ENCODE measurements at places on chromosomes 7 and 10. TPM values are rescaled to one million over a fixed set of nuclear protein-coding genes. Genes with fewer than 3 reads are reported as not detected.
A peak's percentile ranks its signal among the peaks of the same experiment; 100 is the strongest.

GIMAP4 gene
- total RNA-seq, result 12.5 TPM

SLC26A5 gene
- total RNA-seq, result 5.3 TPM

KAZALD1 gene
- total RNA-seq, result 1.6 TPM

SLC16A9 gene
- not detected for total RNA-seq

TMEM140 gene
- total RNA-seq, result 4.1 TPM

NANOS1 gene
- total RNA-seq, result 2.3 TPM

NRF1 gene
- total RNA-seq, result 33.2 TPM

SPDYE5 gene
- total RNA-seq, result not detected

DYDC2 gene
- total RNA-seq, result not detected

GRM3 gene
- not detected for total RNA-seq

GRCh38 chr10:15783941-15784636 is 64.4 kb upstream of the ITGA8 start:
- peaks cover 53% of the 10 kb centered on the region for H3K36me3 ChIP-seq
- no peak for DNase-seq
- H3K27me3 ChIP-seq, result no peaks in the 10 kb centered on the region
- no peaks in the 10 kb centered on the region for H3K4me1 ChIP-seq
- no peak overlapping the region for H3K27ac ChIP-seq
- H3K4me3 ChIP-seq, result no peak overlapping the region

GRCh38 chr7:140745266-140746058 is 49.0 kb downstream of the NDUFB2 start:
- peaks cover 28% of the 10 kb centered on the region for H3K36me3 ChIP-seq
- H3K4me3 ChIP-seq, result no peak overlapping the region
- no peak for DNase-seq
- H3K27ac ChIP-seq, result no peak overlapping the region
- no peaks in the 10 kb centered on the region for H3K27me3 ChIP-seq
- no peaks in the 10 kb centered on the region for H3K4me1 ChIP-seq

DNA sequence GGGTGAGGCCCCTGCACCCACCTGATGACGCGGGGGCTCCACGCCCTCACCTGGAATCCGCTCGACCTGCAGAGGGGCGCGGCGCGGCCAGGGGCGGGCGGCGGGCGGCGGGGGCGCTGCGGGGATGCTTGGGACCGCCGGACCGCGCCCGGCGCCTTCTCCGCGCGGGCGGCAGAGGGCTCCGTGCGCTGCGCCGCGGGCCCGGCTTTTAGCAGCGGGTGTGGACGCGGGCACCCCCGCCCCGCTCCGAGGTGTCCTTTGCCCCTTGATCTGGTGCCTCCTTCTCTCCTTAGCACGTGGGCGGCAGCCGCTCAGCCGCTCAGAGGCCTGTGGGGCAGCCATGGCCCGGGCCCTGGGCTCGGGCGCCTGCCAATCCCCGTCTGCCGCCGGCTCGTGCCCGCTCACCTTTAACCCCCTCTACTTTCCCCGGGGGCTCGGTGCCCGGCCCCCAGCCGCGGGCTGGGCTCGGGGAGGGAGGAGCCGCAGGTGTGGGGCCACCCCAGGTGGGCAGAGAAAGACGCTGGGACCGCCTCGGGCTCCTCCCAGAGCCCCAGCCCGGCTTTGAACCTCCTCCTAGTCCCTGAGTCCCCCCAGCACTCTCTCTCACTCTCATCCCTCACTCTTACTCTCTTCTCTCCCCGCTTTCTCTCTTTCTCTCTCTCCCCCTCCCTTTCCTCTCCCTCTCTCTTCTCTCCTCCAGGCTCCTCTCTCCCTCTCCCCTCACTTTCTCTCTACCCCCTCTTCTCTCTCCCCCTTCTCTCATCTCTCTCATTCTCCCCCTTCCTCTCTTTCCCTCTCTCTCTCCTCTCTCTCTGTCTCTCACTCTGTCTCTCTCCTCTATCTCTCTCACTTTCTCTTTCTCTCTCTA is 19.7 kb upstream of the VPS37D start:
- H3K27me3 ChIP-seq, result peaks cover 75% of the 10 kb centered on the region
- H3K4me3 ChIP-seq, result peak overlapping the region; percentile 53
- H3K36me3 ChIP-seq, result no peaks in the 10 kb centered on the region
- no peak for DNase-seq
- no peak overlapping the region for H3K27ac ChIP-seq
- peaks cover 12% of the 10 kb centered on the region for H3K4me1 ChIP-seq

DNA sequence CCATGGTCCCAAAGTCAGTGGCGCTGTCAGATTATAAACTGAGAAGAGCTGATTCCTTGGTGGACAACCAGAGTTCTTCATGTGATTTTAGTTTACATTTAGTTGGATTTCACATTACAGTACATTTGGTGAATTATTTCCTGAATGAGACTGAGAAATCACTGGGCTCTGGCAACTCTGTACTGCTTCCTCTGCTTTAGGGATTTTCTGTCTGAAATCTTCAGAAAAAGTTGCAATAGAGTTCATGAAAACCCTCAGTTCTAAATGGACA is 242.6 kb downstream of the BICC1 start:
- no peaks in the 10 kb centered on the region for H3K27me3 ChIP-seq
- H3K36me3 ChIP-seq, result no peaks in the 10 kb centered on the region
- H3K4me3 ChIP-seq, result no peak overlapping the region
- DNase-seq, result no peak
- peak overlapping the region; percentile 34 for H3K27ac ChIP-seq
- H3K4me1 ChIP-seq, result peaks cover 32% of the 10 kb centered on the region

DNA sequence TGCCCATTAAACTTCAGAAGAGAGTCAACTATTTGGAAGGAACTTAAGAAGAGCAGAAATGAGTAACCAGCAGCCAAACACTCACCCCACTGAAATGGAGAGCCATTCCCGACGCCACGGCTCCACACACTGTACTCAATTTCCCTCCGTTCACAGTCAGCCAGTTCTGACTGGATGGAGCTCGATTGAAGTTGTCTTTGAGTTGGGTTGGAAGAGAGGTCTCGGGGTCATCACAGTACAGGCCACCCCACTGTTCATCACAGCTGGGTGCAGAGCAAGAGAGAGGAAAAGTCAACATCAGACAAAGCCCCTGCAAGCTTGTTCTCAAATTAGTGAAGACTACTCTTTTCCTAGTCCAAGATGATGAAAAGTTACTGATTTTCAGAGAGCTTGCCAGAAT is 75.9 kb upstream of the SLC26A5 start:
- H3K27ac ChIP-seq, result no peak overlapping the region
- no peak for DNase-seq
- H3K4me1 ChIP-seq, result no peaks in the 10 kb centered on the region
- no peaks in the 10 kb centered on the region for H3K36me3 ChIP-seq

DNA sequence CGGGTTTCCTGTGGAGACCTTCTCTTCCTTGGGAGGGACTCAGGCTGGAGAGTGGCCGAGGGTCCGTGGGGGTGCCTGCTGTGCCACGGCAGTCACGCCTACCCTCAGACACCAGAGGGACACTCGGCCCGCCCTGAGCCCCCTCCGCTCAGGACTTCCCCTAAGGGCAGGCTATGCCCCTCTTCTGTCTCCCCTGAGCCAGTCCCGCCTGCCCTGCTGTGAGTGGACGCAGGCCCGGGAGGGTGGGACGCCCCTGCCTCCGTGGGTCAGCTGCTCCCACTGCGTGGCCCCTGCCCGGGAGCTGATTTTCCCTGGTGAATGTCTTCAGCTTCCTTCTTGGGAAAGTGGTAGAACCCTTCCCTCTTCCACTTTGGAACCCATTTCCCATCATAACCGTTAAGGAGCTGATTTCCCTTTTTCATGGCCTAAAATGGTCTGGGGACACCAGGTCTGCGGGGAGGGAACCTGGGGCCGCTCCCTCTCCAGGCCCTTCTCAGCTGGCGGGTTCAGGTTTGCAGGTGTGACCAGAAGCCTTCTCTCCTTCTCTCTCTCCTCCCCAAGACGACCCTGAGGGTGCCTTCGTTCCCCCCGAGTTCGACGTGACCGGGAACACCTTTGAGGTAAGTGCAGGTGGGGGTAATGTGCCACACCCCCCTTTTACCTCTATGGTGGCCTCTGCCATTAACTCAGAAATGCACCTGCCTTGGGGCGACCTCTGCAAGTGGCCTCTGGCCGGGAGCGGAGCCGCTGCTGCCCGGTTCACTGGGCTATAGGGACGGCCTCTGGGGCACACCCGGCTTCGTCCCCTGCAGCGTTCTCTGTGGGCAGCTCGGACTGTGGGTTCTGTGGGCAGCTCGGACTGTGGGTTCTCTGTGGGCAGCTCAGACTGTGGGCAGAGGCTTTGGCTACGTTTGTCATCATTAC is 7.9 kb downstream of the KNDC1 start:
- peaks cover 26% of the 10 kb centered on the region for H3K27me3 ChIP-seq
- DNase-seq, result peak; percentile 76
- no peak overlapping the region for H3K4me3 ChIP-seq
- no peak overlapping the region for H3K27ac ChIP-seq
- no peaks in the 10 kb centered on the region for H3K4me1 ChIP-seq

DNA sequence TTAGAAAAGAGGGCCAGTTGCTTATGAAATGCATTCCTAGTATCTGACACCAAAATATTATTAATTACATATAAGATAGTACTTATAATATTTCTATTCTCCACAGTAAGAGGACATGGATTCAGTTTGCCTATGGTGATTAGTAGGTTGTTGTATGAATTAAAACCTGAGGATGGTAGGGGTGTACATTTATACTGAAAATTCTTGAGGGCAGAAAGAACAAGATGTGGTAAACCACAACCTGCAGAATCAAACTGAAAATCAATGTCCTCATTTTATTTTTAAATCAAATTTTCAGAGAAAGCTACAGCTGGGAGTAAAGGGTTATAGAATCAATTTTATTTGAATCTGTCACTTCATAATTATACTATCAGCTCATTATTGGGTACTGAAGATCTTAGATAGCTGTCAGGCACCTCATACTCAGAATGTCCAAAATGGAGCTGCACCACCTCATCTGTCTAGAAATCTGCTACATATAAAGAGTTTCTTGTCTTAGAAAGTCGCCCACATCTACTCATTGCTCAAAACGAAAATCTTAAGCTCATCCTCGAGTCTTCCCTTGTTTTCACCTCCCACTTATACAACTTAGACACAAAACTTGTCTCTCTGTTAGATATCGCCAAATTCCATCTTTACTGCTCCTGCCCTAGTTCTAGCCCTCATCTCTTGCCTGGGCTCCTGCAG is 65.4 kb downstream of the MYO3A start:
- no peak for DNase-seq
- H3K4me3 ChIP-seq, result no peak overlapping the region
- no peaks in the 10 kb centered on the region for H3K4me1 ChIP-seq
- H3K36me3 ChIP-seq, result no peaks in the 10 kb centered on the region

DNA sequence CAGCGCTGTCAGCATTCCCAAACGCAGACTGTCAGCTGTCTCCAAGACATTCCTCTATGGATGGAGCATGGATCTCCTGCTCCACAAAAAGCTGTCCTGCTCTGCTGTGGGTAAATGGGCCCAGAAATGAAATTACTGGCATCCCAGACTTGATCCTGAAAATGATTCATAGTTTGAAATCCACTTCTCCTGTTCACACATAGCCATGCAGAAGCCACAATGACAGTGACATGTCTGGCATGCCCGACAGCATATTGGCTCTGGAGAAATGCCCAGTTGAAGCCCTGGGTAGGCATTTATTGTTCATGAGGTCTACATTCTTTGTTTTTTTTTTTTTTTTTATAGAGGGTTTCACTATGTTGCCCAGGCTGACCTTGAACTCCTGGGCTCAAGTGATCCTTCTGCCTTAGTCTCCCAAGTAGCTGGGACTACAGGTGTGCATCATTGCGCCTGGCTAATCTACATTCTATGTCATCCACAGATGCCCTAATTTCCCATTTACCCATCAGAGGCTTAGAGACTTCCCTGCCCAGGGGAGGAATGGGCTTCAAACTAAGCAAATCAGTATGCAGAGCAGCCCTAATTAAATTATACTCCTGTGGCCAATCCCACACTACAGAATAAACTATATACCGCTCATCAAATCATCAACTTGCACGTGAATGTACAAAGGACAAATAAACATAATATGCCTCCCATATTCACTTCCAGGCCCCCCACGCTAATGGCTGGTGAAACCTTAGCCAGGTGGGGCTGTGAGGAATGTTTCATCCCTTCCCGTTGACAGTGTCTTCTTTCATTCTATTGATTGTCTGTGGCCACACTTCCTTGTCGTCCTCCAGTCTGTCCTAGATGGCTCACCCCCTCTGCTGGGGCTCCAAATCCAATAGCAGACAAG is 61.8 kb upstream of the EEPD1 start:
- H3K36me3 ChIP-seq, result no peaks in the 10 kb centered on the region
- no peak for DNase-seq

DNA sequence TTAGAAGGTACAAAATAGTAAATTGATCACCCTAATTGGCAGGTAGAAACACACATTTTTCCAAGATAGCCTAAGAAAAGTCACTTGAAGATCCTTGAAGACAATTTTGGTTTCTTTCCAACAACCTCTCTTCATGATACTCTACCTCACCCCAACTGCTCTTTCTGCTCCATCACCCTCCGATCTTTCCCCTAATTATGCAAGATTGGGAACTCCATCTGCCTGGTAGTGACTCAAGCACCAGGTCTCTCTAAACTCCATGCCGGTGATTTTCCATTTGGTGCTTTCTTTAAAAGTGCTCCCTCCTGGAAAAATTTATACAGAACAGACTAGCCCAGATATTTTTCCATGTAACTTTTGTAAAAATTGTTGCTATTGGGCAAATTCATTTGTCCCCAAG is 1.1 kb upstream of the AKR1B1 start:
- peaks cover 9% of the 10 kb centered on the region for H3K4me1 ChIP-seq
- H3K27ac ChIP-seq, result no peak overlapping the region
- H3K27me3 ChIP-seq, result no peaks in the 10 kb centered on the region
- no peak overlapping the region for H3K4me3 ChIP-seq
- no peak for DNase-seq

GRCh38 chr7:139823959-139824521 is 5.0 kb upstream of the TBXAS1 start:
- no peaks in the 10 kb centered on the region for H3K36me3 ChIP-seq
- H3K27me3 ChIP-seq, result peaks cover 4% of the 10 kb centered on the region
- no peaks in the 10 kb centered on the region for H3K4me1 ChIP-seq
- no peak overlapping the region for H3K4me3 ChIP-seq

- no peak overlapping the region for H3K27ac ChIP-seq
- no peaks in the 10 kb centered on the region for H3K27me3 ChIP-seq
- H3K4me3 ChIP-seq, result peak overlapping the region; percentile 77
- H3K36me3 ChIP-seq, result no peaks in the 10 kb centered on the region
- peaks cover 38% of the 10 kb centered on the region for H3K4me1 ChIP-seq
- DNase-seq, result no peak
Observed at GRCh38 chr7:149774237-149775175, 1.1 kb upstream of the ZNF467 start.
